ENCODE measurements at places on chromosomes 3 and 15.

DNA sequence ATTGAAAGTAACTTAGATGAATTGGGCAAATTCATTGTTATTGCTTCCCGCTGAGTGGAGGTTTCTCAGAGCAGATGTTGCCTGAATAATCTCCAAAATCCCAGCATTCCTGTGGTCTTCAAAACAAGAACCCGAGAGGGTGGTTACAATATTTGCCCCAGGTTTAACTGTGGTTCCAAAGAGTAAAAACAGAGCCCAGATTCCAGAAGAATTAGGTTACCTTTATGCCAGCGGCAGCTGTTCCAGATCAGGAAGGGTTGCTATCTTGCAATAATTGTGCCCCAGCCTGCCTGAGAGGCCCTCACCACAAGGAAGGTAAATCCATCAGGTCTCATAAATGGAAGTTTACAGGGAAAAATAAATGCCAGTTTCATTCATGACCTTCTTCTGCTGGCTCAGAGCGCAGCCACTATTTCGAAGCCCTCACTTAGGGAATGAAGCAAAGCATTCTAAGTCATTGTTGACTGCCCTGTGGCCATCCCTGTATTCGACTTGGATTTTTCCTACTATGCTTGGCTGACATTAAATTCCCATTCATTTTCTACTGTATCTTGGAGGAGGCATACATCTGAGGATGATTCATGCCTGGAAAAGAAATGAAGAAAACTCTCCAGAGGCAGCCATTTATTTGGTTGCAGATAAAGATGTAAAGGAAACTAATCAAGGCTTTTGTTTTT lies 54.6 kb downstream of the SSUH2 start:
- DNase-seq, result no peak

GRCh38 chr3:114242947-114243346 lies 5.6 kb upstream of the ZNF80 start:
- DNase-seq, result no peak

DNA sequence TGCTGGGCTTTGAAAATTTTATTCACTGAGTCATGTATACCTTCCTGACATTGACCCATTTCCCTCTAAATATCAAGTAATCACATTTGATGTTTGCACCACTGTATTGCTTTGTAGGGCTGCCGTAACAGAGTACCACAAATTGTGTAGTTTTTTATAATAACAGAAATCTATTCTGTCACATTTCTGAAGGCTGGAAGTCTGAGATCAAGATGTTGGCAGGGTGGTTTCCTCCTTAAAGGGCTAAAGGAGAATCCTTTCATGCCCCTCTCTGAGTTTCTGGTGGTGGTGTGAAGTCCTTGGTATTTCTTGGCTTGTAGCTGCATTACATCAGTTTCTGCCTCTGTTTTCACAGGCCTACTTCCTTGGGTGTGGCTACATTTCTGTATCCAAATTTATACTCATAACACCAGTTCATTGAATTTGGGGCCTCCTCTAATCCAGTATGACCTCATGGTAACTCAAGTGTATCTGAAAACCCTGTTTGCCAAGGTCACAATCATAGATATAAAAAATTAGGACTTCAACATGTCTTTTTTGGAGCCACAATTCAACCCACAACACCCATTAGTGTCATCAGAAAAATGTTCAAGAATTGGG lies 29.1 kb upstream of the ST6GAL1 start:
- DNase-seq, result no peak

GRCh38 chr3:61573441-61573840 lies 12.1 kb downstream of the PTPRG start:
- DNase-seq, result no peak

GRCh38 chr3:54696313-54696712 lies 231.5 kb downstream of the LRTM1 start:
- no peak for DNase-seq

All from stimulated activated CD4-positive, alpha-beta T cell treated with anti-CD3 and anti-CD28 coated beads, Interleukin-15, amount 100 ng/mL, for 1 hour (primary cell).